Cerebellar nuclear complex (tissue), 1 donor: ENCODE measurements at places on chromosomes 4 and X.

- DNase-seq, result no peak
These were observed 41.1 kb downstream of the ZFX start for GRCh38 chrX:24190500-24191156.

- DNase-seq, result no peak
These were observed 29.0 kb downstream of the F9 start for GRCh38 chrX:139559383-139560042.

- no peak for DNase-seq
These were observed 327.4 kb downstream of the PPP3CA start for GRCh38 chr4:101019941-101020401.

- DNase-seq, result no peak
These were observed 81.0 kb upstream of the ESX1 start for GRCh38 chrX:104335756-104336155.

GRCh38 chr4:25800245-25800644, 62.5 kb downstream of the SEL1L3 start:
- no peak for DNase-seq

GRCh38 chrX:431056-431455, 44.3 kb upstream of the PPP2R3B start:
- DNase-seq, result no peak

DNA sequence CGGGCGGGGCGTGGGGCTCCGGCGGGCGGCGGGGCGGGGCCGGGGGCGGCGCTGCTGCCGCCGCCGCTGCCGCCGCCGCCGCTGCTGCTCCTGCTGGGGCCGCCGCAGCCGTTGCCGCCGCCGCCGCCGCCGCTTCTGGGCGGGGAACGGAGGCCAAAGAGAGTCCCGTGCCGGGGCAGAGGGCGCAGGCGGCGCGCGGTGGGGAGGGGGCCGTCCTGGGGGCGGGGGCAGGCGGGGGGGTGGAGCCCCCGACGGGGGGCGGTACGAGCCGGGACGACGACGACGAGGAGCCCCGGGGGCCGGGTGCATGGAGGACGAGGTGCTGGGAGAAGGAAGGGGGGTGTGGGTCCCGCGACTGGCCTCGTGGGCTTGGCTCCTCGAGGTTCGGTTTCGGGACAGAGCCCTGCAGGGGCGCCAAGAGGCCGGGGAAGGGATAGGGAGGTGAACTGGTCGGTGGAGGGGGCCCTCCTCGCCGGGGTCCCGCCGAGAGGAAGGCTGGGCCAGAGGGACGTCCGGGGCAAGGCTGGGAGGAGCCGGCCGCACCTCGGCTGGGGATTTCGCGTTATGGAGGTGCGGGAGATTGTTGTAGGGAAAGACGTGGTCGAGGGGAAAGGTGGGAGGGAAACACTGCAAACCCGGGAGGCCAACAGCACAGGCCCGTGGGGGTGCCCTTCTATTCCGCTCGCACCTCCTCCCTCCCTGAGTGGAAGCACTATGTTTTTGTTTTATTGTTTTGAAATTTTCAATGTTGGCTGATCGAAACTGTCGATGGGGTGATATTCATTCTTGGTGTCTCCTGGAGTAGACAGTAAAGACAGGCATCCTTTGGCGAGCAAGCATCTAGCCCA, 1.9 kb downstream of the BCORL1 start:
- DNase-seq, result no peak

DNA sequence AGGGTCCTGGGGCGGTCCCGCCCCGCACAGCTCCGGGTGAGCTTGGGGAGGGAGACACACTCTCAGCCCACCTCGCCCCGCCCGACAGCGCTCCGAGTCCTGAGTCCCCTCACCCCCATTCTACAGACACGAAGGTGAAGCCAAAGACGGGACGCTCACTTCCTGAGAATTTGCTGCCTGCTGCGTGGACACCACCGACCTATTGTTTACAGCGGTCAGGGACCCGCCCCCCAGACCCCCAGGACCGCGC, 796 bp upstream of the ZNF141 start:
- DNase-seq, result no peak
